ENCODE measurements at places on chromosomes 2 and 18.

DNA sequence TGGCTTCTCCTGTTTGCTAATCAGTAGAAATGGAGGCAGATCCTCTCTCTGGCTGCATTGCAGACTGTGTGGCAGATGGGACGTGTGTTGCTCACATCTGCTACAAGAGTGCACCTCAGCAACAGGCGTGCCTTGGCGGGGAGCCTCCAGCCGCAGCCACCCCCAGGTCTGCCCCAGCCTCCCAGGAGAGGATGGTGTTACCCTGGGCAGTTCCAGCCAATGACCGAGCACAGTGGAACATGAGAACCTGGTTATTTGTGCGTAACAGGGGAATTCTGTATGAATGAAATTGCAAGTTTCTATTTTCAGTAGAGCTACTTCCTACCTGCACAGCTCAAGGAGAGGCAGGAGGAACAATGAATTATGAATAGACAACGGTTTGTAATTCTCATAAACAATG, 130.6 kb upstream of the CBLN2 start:
- DNase-seq: no peak

DNA sequence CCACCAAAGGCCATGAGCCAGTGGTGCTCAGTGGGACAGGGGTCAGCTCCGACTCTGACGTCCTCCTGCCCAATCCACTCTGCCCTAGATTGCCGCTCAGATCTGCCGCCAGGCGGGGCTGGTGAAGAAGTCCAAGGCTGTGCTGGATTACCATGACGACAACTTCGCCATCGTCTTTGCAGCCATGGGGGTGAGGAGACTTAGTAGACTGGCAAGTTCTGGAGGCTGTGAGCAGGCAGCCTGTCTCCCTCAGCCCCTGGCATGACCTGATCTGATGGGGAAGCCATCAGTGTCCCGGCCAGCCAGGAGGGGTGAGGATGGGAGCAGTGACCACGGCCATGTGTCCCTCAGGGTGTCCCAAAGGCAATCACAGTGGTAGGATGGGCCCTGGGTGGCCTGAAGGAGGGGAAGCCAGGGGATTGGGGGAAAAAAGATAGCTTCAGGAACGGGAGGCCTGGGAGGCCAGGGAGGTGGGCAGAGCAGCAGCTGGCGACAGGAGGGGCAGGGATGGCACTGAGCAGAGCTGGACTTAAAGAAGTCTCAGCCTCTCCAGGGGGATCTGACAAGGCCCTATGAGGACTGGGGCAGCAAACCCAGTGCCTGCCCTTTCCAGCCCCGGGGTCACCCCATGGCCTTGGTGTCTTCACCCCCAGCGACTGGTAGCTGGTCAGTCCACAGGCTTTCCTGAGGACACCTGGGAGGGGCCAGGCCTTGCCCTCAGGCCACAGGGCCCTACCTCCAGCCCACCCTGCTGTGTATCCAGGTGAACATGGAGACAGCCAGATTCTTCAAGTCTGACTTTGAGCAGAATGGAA, 17.4 kb upstream of the ANKRD53 start:
- DNase-seq: no peak

DNA sequence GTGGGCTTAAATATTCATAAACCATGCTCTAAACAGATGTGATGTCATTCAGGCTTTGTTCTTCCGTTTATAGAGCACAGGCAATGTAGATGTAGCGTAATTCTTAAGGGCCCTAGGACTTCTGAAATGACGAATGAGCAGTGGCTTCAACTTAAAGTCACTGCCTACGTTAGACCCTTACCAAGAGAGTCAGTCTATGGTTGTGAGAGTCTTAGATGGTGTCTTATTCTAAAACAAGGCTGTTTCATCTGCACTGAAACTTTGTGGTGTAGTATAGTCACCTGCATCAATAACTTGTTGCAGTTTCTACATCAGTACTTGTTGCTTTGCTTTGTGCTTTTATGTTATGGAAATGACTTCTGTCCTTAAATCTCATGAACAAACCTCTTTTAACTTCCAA, 56.0 kb downstream of the PIK3C3 start:
- DNase-seq: no peak

DNA sequence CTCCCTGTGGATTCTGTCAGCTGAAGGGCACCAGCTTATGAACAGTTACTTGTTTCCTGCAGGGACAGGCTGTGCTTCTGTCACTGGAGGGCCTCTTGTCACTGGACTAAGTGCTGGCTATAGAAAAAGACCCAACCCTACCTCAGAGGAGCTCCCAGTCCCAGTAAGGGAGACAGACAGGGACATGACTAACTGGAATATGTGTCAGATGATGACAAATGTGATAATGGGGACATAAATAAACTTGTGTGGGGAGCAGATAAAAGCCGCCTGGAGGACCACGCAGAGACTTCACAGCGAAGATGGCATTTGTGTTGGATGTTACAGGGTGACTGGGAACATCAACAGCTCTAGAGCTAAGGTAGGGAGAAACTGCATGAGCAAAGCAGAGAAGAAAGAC, 95.0 kb downstream of the MAPRE2 start:
- no peak for DNase-seq

DNA sequence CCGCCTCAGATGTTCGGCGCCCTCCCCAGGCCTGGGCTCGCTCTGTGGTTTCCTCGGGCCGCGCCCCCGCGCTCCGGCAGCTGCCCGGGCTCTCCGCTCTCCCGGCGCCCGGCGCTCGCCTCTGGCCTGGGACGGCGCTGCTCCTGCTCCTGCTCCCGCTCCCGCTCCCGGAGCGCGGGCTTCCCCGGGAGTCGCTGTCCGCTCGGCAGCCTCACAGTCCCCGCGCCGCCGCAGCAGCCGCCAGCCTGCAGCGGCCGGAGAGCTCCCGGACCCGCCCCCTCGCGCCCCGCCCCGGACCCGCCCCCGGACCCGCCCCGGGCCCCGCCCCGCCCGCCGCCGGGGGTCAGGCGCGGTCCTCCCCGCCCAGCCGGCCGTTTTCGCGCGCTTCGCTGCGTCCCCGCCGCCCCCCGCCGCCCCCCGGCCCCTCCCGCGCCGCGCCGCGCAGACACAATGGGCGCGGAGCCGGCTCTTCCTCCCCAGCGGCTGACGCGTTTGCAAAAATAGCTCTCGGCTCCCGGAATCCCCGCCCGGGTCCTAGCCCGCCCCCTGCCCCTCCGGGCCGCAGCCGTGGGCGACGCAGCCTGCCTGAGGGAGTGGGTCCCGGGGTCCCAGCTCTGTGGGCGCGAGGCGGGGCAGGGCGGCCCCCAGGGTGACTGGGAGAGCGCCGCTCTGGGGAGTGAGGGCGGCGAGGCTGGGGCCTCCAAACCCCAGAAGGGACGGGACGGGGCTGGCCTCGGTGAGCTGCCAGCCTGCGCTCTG, at the start of gene ARL4C:
ARL4C (minus strand) TSS at position 247 of the 759 bp plus-strand sequence. CDS start 495 bp downstream, outside the sequence.
- DNase-seq: peak; percentile 13

DNA sequence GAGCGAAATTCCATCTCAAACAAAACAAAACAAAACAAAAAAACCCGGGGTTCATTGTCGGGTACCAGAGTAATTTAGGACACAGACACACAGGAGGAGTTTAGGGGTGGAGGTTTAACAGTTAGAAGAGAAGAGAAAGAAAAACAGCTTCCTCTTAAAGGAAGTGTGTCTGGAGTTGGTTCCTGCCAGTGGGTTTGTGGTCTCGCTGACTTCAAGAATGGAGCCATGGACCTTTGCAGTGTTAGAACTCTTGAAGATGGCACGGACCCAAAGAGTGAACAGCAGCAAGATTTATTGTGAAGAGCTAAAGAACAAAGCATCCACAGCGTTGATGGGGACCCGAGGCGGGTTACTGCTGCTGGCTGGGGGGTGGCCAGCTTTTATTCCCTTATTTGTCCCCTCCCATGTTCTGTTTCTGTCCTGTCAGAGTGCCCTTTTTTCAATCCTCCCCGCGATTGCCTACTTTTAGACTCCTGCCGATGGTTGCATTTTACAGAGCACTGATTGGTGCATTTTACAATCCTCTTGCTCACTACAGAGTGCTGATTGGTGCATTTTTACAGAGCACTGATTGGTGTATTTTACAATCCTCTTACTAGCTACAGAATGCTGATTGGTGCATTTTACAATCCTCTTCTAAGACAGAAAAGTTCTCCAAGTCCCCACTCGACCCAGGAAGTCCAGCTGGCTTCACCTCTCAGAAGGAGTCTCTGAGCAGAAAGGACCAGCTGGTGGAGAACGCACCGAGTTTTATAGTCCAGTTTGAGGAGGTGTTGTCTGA, 28.7 kb upstream of the ATP8B1 start:
- no peak for DNase-seq

GRCh38 chr2:238116298-238117198, 16.4 kb downstream of the ESPNL start:
- no peak for DNase-seq

GRCh38 chr18:14935210-14935609, 187.2 kb downstream of the ANKRD30B start:
- DNase-seq: no peak

GRCh38 chr2:124286089-124286783, 261.1 kb downstream of the CNTNAP5 start:
- no peak for DNase-seq

DNA sequence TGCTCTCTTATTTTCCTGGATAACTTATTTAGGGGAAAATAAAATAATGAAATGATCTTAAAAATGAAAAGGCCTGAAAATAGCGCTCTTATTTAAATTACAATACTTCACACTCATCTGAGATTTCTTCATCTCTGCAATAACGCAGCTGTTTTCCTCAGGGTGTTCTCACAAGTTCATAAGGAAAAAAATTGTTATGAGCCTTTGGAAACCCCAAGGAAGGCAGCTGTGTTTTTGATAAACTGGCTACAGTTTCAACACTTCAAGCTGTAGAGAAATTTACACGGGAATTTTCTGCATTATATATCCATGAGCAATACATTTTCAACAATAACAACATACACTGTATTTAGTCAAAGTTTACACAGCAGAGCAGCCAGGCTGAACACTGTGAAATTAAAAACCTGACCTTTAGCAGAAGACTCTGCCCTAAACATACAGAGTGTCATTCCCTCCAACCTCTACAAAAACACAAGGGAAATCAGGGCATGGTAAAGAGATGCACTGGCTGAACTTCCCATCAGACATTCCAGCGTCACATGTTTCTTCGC, 959.6 kb downstream of the SLC4A3 start:
- DNase-seq: no peak

DNA sequence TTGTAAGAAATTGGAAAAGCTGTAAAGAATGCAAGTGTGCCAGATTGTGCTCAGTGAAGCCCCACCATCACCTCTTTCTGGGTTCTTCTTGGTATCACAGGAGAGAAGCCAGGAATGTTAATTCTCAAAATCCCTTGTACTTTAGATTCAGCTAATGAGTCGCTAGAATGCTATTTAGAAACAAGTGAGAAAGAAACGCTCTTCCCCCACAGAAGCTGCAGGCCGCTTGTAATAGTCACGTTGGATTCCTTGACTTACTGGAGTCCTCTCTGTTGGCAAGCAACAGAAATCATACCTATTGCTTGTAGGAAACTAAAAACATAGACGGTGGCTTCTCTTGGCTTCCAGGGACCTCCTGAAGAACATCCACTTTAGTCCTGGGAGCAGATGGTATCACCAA, 375.6 kb upstream of the LRATD1 start:
- DNase-seq: no peak

GRCh38 chr18:69455125-69455524, 54.4 kb downstream of the DOK6 start:
- DNase-seq: no peak

DNA sequence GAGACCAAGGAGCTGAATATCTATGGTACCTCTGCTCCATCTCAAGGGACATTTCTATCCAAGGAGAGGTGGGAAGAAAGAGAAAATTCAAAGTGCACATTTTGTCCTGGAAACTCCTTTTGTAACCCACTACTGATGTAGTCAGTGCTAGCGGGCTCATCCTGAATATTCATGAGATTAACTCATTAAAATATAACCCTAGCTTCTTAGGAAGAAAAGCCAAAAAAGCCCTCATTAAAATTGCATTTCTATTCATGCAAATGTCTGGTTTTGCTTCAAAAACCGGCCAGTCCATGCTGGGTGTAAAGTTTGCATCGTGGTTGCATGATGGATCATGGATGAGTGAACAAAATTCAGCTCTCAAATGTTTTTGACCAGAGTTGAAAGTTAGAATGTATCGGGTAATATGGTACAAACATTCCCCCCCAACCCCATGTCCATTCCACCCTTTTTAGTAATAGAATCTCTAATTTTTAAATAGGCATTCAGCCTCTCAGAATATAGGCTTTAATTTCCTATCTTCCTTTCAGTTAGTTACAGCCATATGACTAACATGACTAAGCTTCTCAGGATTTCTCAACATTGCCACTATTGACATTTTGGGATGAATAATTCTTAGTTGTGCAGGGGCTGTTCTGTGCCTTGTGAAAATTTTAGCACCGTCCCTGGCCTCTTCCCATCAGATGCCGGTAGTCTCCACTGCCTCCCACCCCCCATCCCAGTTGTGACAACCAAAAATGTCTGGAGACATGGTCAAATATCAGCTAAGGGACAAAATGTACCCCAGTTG, 104.2 kb upstream of the RND3 start:
- no peak for DNase-seq

DNA sequence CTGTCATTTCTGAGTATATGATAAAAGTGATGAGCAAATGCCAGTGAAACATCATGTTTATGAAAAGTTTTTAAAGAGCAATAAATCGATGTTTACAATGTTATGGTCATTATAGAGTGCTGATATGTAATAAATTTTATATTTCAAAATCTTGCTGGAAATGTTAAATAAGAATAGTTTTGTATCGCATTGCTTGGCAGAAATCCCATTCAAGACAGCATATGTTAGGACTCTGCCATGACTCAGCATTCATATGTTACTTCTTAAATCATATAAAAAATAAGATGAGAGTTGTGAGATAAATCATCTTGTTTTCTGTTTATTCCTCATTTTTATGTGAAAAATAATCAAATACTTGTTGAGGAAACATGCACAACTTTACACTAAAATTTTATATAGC, 949.9 kb upstream of the NRXN1 start:
- DNase-seq: no peak

DNA sequence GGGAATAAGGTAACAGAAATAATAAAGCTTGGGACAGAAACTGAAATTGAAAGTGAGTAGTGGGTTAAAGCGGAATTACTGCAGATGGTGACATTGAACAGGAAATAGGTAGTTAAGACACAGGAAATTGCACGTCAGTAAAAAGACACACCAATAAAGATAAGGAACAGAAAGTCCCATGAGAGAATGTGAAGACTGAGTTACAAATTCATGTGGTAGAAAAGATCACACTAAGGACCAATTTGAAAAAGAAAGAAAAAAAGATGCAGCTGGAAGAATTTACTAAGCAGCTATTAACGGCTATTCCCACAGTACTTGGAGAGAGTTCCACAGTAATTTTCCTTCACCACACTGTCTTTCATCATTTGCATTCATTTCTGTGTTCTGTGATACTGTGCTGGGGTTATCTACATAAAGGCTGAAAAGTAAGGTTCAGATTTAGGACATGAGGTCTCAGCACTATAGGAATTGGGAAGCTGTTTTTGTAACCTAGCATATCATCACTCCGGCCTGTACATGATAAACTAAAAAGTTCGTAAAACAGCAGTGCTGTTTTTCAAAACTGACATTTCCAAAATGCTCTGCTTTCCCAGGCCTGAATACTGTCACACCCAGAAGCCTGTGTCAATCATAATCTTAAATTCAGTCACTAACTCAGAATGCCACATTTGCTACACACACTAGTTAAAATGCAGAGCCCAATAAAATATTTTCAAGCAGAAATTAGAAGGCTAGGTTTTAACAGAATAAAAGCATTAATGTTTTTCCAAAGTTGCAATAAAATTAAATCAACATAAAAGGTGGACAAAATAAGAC, 42.9 kb downstream of the SRBD1 start:
- DNase-seq: peak; percentile 36

- no peak for DNase-seq
Measured at GRCh38 chr2:86453836-86454235, 12.7 kb downstream of the KDM3A start.
